ENCODE measurements at places on chromosomes 7 and 10.
A peak's percentile ranks its signal among the peaks of the same experiment; 100 is the strongest.

DNA sequence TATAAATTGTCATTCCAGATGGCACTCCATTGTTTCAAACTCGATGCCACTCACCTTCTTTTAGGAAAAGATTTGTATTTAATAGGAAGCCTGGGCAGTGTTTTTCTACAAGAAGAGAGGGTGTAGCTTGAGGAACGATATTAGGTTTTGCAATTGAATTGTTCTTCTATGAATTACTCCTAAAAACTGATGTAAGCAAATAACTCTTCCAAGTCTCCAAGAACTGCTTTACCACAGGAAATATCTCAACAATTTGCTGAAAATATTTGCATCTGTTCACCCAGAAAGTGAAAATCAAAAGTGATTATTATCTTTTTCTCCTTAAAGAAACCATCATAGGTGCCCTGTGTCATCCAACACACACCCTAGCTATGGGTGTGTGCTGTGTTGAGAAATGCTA, 261.3 kb upstream of the MEOX2 start:
- H3K27ac ChIP-seq = no peak overlapping the region
- no peaks in the 10 kb centered on the region for H3K4me1 ChIP-seq
- DNase-seq = no peak
- H3K36me3 ChIP-seq = no peaks in the 10 kb centered on the region
- no peaks in the 10 kb centered on the region for H3K27me3 ChIP-seq
- no peak overlapping the region for H3K4me3 ChIP-seq

DNA sequence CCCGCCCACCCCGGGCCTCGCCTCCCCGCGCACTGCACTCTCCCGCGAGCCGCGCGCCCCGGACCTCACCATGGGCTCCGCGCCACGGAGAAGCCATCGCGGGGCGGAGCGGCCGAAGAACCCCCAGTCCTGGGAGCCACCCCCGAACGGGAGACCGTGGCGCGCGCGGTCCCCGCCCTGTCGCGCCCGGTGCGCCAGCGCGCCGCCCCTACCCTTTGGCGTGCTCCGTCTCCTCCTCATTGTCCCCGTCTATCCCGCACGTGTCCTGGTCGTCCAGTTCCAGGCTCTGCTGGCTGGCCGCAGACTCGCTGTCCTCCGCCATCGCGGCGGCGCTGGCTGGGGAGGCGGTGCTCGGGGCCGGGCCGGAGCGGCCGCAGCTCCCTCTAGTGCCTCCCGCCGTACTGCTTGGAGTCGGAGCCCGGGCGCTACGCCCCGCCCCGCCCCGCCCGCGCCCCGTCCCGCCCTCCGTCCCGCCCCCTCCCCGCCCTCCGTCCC, at the start of gene NMT2:
Gene NMT2, minus strand, starts transcription at position 403 of the 495 bp plus-strand sequence. Its CDS starts 81 bp downstream, at position 322.
- H3K36me3 ChIP-seq = no peaks in the 10 kb centered on the region
- H3K27me3 ChIP-seq = peaks cover 14% of the 10 kb centered on the region
- peak; percentile 97 for DNase-seq
- H3K4me3 ChIP-seq = peak within 1 kb of the TSS; percentile 74

- H3K4me1 ChIP-seq = peaks cover 4% of the 10 kb centered on the region
- no peaks in the 10 kb centered on the region for H3K27me3 ChIP-seq
- no peak overlapping the region for H3K4me3 ChIP-seq
- H3K36me3 ChIP-seq = no peaks in the 10 kb centered on the region
- no peak for DNase-seq
- H3K27ac ChIP-seq = no peak overlapping the region
Measured at GRCh38 chr10:112295853-112296830, 12.9 kb downstream of the TECTB start.

DNA sequence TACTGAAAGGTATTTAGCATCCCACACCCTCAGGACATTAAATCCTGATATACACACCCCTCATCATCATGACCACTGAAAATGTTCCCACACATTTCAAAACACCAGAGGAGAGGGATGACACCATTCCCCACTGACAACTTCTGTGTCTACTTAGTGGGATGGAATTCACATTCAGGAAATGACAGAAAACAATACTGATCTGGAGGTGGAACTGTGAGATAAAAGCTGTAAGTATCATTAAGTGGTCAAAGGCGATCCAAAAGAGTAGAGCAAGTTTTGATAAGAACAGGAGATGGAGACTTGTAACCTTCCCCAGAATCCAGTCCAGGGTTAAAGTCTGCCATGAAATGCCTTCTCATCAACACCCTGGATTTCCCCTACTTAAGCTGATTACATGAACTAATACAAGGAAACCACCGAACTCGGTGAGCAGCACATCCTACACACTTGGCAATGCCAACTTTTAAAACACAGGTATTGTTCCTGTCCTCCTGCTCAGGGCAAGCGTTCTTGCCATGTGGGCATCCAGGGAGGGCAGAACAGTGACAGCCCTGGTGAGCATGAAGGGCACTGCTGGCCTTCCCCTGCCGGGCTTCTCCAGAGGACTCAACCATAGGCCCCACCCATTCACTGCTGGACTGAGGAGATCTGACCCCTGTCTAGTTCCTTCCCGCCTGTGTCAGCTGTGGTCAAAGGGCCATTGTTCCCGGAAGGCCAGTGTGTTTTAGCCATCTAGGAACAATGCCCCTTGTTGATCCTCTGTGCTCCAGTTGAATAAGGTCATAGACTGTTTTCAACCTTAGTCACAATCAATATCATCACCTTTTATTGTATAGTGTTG, 85.0 kb downstream of the SGMS1 start:
- H3K4me1 ChIP-seq = peaks cover 7% of the 10 kb centered on the region
- DNase-seq = peak; percentile 55
- no peaks in the 10 kb centered on the region for H3K27me3 ChIP-seq
- H3K36me3 ChIP-seq = no peaks in the 10 kb centered on the region
- no peak overlapping the region for H3K4me3 ChIP-seq

- H3K27ac ChIP-seq = no peak overlapping the region
- no peaks in the 10 kb centered on the region for H3K27me3 ChIP-seq
- no peaks in the 10 kb centered on the region for H3K36me3 ChIP-seq
- peaks cover 11% of the 10 kb centered on the region for H3K4me1 ChIP-seq
Measured at GRCh38 chr10:115992236-115992986, 280.6 kb downstream of the GFRA1 start.

DNA sequence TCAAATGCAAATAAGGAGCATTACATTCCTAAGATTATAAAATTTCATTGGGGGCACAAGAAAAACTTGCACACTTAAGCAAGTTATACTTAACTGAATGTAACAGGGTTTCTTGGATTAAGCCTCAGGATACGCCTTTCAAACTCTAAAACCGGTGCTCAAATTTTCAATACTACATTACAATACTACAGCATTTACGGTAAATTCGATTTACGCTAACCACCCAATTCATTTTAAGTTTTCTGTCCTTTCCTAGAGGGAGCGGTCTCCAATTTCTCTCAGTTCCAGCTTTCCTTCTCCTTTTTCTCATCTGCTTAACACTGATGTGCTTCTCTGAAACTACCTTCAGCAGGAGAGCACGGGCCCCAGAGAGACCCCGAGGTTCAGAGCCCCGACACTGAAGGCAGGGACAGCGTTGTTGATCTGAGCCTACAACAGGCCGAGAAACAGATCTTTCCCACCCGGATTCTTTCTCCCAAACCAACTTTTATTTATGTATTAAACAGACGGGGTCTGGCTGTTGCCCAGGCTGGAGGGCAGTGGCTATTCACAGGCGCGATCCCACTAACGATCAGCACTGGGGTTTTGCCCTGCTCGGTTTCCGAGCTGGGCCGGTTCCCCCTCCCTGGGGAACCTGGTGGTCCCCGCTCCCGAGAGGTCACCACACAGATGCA, 798 bp downstream of the ZNF425 start:
- peaks cover 4% of the 10 kb centered on the region for H3K36me3 ChIP-seq
- peak overlapping the region; percentile 39 for H3K27ac ChIP-seq

DNA sequence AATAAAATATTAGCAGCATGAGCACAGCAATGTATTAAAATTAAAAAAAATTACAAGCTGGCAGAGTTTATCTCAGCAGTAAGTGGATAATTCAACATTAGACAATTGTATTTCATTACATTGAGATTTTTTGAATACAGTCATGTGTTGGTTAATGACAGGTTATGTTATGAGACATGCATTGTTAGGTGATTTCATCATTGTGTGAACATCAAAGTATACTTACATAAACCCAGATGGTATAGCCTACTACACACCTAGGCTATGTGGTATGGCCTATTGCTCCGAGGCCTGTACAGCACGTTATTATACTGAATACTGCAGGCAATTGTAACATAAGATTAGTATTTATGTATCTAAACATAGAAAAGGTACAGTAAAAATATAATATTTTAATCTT, 29.7 kb downstream of the CCDC6 start:
- no peaks in the 10 kb centered on the region for H3K36me3 ChIP-seq
- H3K4me1 ChIP-seq = peaks cover 20% of the 10 kb centered on the region
- no peaks in the 10 kb centered on the region for H3K27me3 ChIP-seq
- H3K4me3 ChIP-seq = no peak overlapping the region

- no peaks in the 10 kb centered on the region for H3K27me3 ChIP-seq
- no peak overlapping the region for H3K4me3 ChIP-seq
- H3K36me3 ChIP-seq = no peaks in the 10 kb centered on the region
Measured at GRCh38 chr10:78336402-78336791, 302.7 kb downstream of the RPS24 start.

DNA sequence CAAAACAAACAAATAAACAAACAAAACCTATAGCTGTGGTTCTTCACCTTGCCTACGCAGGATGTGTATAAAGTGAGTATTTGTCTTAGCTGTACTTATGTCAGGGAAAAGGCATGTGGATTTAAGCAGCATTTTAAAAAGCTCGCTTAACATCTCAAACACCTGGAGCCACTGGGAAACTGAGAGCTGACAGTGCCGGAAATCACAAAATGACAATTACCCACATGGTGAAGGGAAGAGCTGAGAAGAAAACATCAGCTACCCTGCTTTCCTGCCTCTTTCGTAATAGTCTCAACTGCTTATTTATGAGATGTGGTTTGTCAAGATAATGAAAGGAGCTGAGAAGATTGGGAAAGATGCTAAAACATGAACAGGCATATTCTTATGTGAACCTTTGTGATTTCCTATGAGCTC, 31.1 kb upstream of the MSMB start:
- no peak overlapping the region for H3K4me3 ChIP-seq
- DNase-seq = no peak
- no peaks in the 10 kb centered on the region for H3K27me3 ChIP-seq
- no peak overlapping the region for H3K27ac ChIP-seq
- H3K4me1 ChIP-seq = no peaks in the 10 kb centered on the region

DNA sequence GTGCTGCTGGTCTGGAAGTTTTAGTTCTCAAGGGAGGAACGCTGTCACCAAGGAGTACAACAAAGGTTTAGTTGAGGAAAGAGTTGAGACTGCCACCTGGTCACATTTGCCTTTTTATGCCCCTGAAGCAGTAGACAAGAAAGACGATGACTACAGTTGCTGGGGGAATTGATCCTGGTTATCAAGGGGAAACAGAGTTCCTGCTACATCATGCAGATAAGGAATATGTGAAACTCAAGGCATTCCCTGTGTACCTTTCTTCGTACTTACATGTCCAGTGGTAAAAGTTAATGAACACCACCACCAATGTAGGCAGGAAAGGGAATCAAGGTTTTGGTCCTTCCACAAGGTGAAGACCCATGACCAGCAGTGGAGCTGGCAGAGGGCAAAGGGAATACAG, 31.8 kb downstream of the SLC35B4 start:
- peaks cover 11% of the 10 kb centered on the region for H3K4me1 ChIP-seq
- DNase-seq = no peak
- H3K27me3 ChIP-seq = no peaks in the 10 kb centered on the region
- no peaks in the 10 kb centered on the region for H3K36me3 ChIP-seq
- H3K4me3 ChIP-seq = no peak overlapping the region

GRCh38 chr10:79340646-79341244, 6.5 kb upstream of the PPIF start:
- no peak overlapping the region for H3K4me3 ChIP-seq
- no peaks in the 10 kb centered on the region for H3K36me3 ChIP-seq
- no peak for DNase-seq
- H3K4me1 ChIP-seq = peaks cover 6% of the 10 kb centered on the region
- H3K27me3 ChIP-seq = no peaks in the 10 kb centered on the region
- H3K27ac ChIP-seq = no peak overlapping the region

DNA sequence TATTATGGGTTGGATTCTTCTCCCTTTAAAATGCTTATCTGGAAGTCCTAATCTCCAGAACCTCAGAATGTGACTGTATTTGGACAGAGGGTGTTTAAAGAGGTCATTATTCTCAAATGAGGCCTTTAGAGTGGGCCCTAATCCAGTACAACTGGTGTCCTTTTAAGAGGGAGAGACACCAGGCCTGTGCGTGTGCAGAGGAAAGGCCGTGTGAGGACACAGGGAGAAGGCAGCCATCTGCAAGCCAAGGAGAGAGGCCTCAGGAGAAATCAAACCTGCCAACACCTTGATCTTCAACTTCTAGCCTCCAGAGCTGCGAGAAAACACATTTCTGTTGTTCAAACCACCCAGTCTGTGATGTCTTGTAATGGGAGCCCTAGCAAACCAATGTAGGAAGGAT, 235.4 kb upstream of the MYO3A start:
- H3K27me3 ChIP-seq = no peaks in the 10 kb centered on the region
- H3K27ac ChIP-seq = no peak overlapping the region
- H3K4me3 ChIP-seq = no peak overlapping the region
- H3K4me1 ChIP-seq = peaks cover 9% of the 10 kb centered on the region
- no peak for DNase-seq

DNA sequence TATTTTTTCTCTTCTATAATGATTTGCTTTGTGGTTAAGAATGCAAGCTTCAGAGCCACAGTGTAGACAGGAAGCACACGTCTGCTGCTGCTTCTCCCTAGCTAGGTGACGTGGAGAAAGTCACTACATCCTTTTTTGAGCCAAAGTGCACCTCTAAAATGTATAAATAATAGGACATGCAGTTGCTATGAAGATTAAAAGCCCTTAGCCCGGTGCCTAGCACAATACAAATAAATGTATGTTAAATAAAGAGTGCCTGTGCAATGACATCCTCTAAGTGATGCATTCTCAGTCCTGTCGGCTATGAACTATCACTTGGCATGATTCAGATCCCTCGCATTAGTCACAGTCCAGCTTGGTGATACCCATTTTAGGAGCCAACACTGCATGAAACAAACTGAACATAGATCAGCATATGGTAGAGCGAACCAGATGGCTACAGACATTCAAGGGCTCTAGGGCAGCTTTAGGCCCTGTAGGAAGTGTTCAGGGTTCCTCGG, 4.8 kb upstream of the TRDMT1 start:
- DNase-seq = no peak
- H3K4me1 ChIP-seq = peaks cover 25% of the 10 kb centered on the region
- H3K27me3 ChIP-seq = no peaks in the 10 kb centered on the region
- no peaks in the 10 kb centered on the region for H3K36me3 ChIP-seq
- H3K27ac ChIP-seq = no peak overlapping the region
- no peak overlapping the region for H3K4me3 ChIP-seq

DNA sequence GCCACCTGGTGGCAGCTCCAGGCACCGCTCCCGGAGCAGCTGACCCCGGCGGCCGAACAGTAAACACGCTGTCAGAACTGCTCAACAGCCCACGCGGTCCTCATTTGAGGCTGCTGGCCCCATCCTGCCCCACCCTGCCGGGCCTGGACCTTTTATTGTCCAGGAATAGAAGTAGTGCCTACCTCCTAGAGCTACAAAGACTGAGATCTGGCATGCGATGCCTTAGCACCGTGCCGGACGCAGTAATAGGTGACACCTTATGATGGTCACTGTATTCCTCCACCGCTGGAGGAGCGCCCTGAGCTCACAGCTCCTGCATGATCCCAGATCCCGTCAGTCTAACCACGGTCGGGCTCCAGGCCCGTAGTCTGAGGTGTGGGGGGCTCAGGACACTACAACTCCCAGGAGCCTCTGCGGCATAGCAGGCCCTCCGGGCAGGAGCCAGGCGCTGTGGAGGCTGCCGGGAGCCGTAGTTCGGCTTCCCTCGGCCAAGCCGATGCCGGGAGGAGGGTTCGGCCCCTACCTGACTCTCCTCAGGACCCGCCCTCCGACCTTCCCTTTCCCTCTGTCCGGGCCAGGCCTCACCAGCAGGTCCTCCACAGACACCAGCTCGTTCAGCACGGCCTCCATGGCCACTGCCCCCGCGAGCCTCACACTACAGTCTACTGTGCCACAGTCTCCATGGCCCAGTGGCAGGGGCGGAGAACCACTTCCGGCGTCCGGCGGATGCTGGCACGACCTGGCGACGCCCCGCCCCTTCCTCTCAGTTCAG, at the start of gene FIS1:
Gene FIS1, minus strand, starts transcription at position 707 of the 772 bp plus-strand sequence. Its CDS starts 77 bp downstream, at position 630.
- H3K27ac ChIP-seq = no peak within 1 kb of the TSS
- H3K36me3 ChIP-seq = no peaks in the 10 kb centered on the region
- peak; percentile 97 for DNase-seq

Measured in neural progenitor cell (in vitro differentiated cells).